Stomach (tissue), 19 donors: ENCODE measurements at places on chromosomes 11 and 22.

DNA sequence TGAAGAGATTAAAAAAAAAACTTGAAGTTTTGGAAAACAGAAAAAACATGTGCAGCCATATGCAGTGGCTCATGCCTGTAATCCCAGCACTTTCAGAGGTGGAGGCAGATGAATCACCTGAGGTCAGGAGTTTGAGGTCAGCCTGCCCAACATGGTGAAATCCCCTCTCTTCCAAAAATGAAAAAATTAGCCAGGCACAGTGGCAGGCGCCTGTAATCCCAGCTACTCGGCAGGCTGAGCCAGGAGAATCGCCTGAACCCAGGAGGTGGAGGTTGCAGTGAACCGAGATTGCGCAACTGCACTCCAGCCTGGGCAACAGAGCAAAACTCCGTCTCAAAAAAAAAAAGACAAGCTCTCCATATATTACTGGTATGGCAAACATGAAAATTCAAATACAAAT, 7.6 kb downstream of the DLG2 start:
- no peaks in the 10 kb centered on the region for H3K36me3 ChIP-seq
- no peaks in the 10 kb centered on the region for H3K27me3 ChIP-seq
- H3K4me3 ChIP-seq = no peak overlapping the region

DNA sequence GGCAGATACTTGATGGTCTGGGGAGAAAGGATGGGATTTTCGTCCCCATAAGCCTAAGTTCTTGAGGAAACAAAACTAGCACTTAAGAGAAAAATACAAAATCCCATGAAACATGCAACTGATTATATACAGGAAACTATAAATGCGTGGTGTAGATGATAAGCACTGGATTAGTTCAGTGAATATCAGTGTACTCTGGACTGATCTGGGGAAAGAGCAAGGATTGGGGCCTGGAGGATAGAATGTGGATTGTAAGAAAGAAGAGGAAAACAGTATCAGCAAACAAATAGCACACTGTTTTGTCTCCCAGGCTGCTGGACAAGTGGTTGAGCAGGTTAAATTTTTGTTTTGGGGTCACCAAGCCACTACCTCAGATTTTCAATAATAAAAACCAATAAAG, 49.8 kb downstream of the DCUN1D5 start:
- no peaks in the 10 kb centered on the region for H3K27me3 ChIP-seq
- H3K4me1 ChIP-seq = no peaks in the 10 kb centered on the region
- H3K27ac ChIP-seq = no peak overlapping the region
- DNase-seq = no peak
- H3K4me3 ChIP-seq = no peak overlapping the region

GRCh38 chr11:68498321-68498720, 37.8 kb downstream of the PPP6R3 start:
- no peaks in the 10 kb centered on the region for H3K27me3 ChIP-seq
- peaks cover 82% of the 10 kb centered on the region for H3K4me1 ChIP-seq
- H3K4me3 ChIP-seq = no peak overlapping the region
- H3K27ac ChIP-seq = no peak overlapping the region
- DNase-seq = peak; percentile 62
- H3K36me3 ChIP-seq = no peaks in the 10 kb centered on the region

DNA sequence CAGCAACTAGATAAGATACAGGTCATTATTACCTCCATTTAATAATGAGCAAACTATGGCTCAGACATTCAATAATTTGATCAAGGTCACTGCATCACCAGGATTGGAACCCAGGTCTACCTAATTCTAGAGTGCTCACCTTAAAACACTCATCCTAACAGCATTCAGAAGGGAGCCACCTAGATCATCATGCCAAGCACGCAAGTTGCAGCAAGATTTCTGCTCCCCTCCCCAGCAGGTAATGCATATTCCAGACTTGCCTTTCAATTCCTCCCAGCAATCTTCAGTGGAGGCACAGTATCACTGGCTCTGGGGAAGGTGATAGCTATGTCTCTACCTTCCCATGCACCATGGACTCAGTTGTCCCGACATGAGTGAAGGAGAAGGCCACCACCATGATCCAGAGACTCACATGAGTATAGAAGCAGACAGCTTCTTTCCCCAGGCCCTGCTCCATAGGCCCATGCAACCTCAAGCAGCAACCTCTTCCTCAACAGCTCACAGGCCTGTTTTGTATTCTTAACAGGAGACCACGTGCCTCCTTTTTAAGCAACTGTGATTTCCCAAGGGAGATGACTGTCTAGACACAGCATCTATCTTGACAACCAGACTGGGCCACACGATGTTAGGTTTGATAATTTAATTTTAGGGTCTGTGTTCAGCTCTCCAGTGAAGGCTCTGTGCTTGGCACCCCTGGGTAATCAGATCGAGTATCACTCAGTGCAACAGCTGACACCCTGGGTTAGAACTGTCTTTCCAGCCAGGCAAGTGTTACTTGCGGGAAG, 36.4 kb downstream of the RAB30 start:
- DNase-seq = no peak
- no peak overlapping the region for H3K4me3 ChIP-seq
- H3K27ac ChIP-seq = peak overlapping the region; percentile 71

DNA sequence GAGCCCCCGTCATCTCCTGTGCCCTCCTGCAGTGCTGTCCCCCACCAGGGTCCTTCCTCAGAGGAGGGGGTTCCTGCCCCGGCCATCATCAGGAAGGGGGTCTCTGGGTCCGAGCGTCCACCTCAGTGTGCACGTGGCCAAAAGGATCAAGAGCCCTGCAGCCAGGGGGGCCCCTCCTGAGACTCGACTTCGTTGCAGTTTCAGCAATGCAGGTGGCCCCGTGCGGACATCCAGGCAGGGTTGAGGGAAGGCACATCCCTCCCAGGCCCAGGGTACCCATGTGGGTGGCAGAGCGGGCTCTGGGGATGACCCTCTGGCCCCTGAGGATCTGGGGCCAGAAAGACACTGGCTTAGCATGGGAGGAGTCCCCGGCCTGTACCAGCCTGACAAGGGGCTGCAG, 41.3 kb downstream of the LRP5 start:
- peaks cover 14% of the 10 kb centered on the region for H3K36me3 ChIP-seq
- no peaks in the 10 kb centered on the region for H3K27me3 ChIP-seq
- H3K4me3 ChIP-seq = peak overlapping the region; percentile 14
- peaks cover 51% of the 10 kb centered on the region for H3K4me1 ChIP-seq
- peak; percentile 5 for DNase-seq
- H3K27ac ChIP-seq = peak overlapping the region; percentile 86
